ENCODE measurements at places on chromosomes 16 and 17.
A peak's percentile ranks its signal among the peaks of the same experiment; 100 is the strongest.

DNA sequence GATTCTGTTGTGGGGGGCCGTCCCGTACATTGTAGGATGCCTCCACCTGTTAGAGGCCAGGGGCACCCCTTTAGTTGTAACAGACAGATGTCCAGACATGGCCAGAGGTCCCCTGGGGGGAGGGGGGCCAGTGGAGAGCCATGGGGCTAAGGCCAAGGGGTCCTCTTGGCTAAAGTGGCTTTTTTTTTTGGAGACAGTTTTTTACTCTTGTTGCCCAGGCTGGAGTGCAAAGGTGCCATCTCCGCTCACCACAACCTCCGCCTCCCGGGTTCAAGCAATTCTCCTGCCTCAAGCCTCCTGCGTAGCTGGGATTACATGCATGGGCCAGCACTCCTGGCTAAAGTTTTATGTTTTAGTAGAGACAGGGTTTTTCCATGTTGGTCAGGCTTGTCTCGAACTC, 229.0 kb downstream of the CPPED1 start:
- no peak for DNase-seq

DNA sequence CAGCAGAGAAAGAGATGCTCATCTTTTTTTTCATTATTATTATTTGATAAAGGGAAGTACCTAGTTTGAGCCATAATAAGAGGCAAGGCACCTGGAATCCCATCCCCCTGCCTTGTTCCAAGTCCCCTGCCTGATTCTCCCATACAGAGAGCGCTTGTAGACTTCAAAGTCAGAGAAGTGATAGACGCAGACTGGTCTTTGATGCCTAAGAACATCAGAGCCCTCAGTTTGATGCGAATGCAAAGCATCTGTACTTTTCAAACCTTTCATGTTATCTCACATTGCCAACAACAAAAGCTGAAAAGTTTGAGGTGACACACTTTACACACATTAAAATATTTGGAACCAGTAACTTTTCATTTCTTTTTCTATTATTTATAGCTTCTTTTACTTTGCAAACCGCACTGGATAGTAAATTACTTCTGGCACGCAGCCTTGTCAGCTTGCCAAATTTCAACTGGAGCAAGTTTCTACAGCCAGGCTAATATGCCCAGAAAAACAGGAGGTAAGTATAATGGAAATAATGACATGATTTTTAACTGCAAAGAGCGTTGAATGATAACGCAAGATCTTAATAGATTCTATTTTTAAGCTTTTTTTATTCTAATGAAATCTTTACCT, 5.9 kb upstream of the UTP6 start:
- DNase-seq: no peak

DNA sequence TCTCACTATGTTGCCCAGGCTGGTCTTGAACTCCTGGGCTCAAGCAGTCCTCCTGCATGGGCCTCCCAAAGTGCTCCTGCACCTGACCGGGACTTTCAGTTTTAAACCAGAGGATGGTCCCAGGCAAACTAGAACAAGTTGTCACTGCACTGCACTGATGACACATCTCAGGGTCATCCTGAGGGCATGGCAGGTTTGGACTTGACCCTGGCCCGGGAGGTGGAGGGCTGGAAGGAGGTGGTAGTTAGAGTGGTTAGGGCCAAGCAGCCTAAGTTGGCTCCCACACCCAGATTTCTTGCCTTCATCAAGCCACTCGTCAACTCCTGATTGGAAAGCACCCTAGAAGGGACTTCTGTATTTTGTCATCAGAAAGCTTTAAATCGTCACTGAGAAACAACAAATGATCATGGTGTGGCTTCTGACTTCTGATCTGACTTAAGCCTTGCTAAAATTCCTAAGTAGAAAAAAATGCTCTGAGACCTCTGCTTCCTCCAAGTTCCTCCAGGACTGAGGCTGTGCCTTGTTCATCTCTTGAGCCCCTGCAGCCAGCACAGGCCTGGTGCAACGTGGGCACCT, 43.5 kb downstream of the EMP2 start:
- DNase-seq: no peak

GRCh38 chr17:75059369-75060345, 12.6 kb downstream of the KCTD2 start:
- no peak for DNase-seq

DNA sequence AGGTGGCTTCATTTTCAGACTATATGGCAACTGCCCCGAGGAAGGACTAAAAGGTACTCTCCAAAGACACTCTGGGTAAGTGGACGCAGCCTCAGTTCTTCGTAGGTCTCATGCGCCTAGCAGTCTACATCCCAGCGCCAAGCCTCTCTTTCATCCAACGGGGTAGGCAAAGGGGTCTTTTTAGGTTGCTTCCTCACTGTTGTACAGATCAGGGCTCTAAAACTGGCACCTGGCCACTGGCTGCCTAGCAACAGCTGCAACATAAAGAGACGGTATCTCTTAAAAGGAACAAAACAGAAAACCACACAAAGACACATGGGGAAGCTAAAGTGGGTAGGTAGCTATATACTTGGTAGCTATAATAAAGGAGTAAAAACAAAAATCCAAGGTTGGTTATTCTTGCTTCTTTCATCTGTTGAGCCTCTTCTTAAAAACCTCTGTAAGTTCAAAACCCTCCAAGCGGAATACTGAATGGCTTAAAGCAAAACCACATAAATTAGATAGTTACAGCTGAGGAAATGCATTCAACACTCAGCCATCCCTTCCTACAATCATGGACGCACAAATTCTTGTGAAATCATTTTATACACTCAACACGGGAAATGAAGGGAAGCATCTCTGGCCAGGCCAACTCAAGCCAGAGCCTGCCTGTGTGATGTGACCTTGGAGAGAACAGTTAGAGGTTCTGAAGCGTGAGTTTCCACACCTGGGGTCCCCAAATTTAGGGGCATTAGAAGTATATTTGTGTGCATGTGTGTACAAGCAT, 22.7 kb downstream of the CYTH1 start:
- DNase-seq: peak; percentile 75

DNA sequence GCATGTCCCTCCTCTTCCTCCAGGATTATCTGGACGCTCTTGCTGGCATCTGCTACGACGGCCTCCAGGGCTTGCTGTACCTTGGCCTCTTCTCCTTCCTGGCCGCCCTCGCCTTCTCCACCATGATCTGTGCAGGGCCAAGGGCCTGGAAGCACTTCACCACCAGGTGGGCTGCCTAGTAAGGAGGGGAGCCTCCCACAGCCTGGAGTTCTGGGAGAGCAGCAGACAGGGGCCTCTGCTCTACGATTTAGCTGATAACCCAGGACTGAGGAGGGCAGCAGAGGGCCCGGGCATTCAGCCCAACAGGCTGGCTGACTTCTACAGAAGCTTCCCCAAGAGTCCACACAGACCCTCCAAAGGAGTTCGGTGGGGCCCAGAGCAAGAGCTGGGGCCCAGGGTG, 21.8 kb upstream of the DNAI2 start:
- DNase-seq: no peak

DNA sequence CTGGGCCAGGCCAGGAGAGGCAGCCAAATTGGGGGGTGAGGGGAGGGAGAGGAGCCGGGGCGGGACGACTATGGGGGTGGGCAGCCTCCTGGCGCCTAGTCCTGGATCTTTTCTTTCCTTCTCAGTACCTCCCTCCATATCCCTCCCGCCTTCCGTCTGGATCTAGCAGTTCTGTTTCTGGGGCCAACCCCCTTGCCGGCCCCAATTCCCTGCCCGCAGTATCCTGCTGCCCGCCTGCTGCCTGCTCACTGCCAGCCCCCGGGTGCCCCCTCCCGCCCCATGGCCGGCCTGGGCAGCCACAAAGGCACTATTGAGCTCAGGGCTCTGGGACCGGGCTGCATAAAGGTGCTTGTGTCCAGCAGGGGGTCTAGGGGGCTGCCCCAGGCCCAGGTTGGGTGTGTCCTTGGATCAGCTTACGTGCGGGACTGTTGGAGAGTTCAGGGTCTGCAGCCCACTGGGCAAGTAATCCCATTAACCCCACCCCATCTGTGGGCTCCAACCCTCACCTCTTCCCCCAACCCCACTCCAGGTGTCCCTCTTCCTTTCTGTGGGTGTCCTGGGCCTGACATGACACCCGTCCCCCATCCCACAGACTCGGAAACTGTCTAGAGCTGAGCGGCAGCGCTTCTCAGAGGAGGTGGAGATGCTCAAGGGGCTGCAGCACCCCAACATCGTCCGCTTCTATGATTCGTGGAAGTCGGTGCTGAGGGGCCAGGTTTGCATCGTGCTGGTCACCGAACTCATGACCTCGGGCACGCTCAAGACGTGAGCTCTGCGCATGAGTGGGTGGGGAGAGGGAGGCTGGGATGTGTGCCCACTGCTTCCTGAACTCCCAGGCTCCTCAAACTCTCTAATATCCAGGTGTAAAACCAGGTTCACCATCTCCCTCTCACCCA, 2.0 kb downstream of the WNK4 start:
- no peak for DNase-seq

GRCh38 chr16:71572497-71573116, 4.3 kb downstream of the TAT start:
- DNase-seq: no peak

- no peak for DNase-seq
Observed at GRCh38 chr16:67490335-67491096, 7.2 kb upstream of the AGRP start.

DNA sequence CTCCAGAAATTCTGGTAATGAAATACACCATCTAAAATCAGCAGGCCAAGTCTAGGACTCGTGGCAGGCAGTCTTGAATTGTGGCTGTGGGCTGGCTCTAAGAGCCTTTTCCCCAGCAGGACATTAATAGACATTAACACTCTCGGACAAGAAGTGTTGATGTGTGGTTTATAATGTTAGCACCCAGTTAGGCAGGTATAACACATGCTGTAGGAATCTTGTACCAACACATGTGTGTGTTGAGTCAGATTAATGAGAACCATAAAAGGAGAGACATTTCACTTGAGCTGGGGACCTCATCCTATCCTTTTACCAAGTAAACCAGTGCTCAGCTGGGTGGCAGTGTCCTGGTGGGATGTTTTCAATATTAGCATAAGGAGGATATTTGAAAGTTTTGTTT, 264.5 kb downstream of the FTO start:
- no peak for DNase-seq

DNA sequence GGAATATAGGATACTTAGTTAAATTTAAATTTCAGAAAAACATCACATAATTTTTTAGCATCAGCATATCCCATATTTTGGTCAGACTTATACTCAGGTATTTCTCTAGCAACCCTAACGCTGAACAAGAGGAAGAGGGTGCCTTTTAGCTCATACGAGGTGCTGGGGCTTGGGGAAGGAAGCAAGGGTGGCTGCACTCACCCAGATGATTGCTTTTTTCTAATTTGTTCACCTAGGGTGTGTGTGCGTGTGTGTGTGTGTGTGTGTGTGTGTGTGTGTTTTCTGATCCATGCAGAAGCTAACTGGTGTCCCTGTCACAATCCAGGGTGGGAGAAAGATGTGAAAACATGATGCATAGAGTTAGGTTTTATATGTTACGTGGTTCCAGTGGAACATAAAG, 81.2 kb downstream of the WNT3 start:
- no peak for DNase-seq

GRCh38 chr17:71412803-71413202, 708.0 kb upstream of the SOX9 start:
- no peak for DNase-seq

DNA sequence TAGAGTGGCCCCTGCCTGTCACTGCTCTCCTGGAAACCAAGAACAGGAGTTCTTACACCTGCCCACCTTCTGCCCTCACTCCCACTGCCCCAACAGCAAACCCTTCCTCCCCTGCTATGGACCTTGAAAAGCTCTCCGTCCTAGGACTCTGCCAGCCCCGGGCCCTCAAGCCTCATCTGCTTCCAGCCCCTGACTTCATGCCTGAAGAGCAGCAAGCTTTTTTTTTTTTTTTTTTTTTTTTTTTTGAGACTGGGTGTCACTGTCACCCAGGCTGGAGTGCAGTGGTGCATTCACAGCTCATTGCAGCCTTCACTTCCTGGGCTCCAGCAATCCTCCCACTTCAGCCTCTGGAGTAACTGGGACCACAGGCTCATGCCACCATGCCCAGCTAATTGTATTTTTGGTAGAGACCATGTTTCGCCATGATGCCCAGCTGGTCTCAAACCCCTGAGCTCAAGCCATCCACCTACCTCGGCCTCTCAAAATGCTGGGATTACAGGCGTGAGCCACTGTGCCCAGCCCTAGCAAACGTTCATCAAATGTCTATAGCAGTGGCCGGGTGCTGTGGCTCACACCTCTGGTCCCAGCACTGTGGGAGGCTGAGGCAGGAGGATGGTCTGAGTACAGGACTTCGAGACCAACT, 16.9 kb downstream of the CARHSP1 start:
- DNase-seq: no peak

- DNase-seq: no peak
Observed at GRCh38 chr17:57939797-57940196, 15.4 kb downstream of the CUEDC1 start.

- no peak for DNase-seq
Observed at GRCh38 chr16:11277607-11278337, 1.5 kb upstream of the PRM2 start.

DNA sequence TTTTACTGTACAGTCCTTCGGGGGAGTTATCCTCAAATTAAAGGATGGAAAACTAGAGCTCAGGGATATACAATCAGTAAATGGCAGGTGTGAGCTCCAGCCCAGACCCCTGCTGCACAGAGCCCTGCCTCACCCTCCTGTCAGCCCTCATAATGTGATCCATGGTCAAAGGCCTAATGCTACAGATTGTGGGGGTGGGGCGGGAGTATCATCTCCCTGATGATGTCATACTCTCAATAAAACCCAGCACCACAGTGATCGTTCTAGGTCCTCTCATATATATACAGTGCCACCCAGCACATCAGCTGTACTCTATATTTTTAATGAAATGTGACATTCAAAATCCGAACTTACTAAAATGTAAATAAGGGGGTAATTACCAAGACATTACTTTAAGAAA, 61.5 kb downstream of the SLC39A11 start:
- no peak for DNase-seq

DNA sequence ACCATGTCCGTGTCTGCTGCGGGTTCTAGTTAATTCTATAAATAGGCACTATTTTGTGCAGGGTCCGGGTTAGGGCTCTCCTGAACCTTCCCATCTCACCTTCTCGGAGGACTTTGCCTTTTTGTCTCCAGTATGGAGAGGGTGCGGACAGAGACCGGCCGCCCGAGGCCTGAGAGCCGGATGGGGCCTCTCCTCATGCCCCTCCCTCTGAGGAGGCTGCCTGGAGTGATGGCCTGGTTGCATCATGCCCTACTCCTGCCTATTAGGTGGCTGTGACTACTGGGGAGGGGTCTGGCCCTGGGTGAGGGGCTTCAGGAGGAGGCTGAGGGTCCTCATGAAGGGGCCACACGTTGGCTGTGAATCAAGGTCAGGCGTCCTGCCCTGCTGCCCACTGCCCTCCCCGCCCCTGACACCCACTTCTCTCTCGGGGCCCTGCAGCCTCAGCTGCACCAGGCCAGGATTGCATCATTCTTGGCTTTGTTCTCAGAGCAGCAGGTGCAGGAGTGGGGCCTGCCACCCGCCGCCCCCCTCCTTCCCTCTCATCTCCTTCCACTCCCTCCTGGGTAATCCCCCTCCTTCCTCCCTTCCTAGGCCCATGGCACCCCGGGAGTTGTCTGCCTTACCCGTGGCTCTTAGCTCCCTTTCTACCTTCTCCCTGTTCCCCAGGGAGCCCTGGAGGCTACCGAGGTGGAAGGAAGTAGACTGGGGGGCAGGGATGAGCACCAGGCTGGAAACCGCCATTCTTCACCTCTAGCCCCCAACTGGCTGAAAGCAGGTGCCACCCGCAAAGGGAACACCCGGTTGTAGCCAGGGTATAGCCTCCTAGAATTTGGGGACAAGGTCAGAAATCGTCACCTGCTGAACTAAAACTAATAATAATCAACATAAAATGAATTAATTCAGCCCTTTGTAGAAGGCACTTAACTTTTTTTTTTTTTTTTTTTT, 12.7 kb upstream of the ARHGAP23 start:
- no peak for DNase-seq

- DNase-seq: no peak
Observed at GRCh38 chr17:43383826-43384475, 14.8 kb upstream of the ARL4D start.

Measured in T-helper 1 cell (primary cell).